MM.1S (cell line): ENCODE measurements at places on chromosomes 13 and 19.
A peak's percentile ranks its signal among the peaks of the same experiment; 100 is the strongest.

- DNase-seq = no peak
These were observed 32.9 kb upstream of the SLC7A9 start for GRCh38 chr19:32902448-32902847.

DNA sequence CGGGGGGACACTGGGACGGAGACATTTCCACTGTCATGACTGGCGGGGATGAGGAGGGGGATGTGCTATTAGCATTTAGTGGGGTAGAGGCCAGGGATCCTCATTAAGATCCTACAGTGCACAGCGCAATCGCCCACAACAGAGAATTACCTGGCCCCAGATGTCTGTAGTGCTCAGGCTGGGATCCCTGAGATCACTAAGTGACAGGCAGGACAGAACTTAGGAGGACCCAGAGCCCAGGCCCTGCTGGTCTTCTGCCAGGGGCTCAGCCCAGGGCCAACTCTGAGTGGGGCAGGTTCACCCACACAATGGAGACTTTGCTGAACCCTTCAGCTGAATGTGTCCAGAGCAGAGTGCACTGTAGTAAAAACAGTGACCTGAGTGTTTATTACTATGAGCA, 4.6 kb downstream of the RANBP3 start:
- no peak for DNase-seq

GRCh38 chr13:47289567-47289966, 392.7 kb upstream of the HTR2A start:
- no peak for DNase-seq

- DNase-seq = no peak
These were observed 1.0 kb downstream of the GRIK5 start for GRCh38 chr19:42068756-42069571.

- DNase-seq = no peak
These were observed 403.1 kb downstream of the SPRY2 start for GRCh38 chr13:79937771-79938216.

- no peak for DNase-seq
These were observed 56.7 kb upstream of the C1QTNF9B start for GRCh38 chr13:23953860-23954512.

DNA sequence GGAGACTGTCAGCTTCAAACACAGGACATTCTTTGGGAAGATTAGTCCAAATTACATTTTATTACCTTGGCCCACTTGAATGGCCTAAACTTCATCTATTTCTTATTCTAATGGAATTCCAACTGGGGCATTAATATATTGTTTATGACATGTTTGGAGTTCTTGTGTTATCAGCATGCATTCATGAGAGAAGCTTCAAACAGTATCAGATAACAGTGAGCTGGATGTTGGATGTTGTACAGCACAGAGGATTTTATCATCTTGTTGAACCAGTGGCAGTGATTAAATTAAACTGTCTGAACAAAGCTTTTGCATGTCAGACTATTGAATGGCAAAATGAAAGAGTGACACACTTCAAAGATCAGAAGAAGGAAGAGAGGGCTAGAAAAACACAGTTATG, 50.0 kb downstream of the MZT1 start:
- DNase-seq = no peak

- peak; percentile 87 for DNase-seq
These were observed 420 bp downstream of the IL17D start for GRCh38 chr13:20703780-20704458.

DNA sequence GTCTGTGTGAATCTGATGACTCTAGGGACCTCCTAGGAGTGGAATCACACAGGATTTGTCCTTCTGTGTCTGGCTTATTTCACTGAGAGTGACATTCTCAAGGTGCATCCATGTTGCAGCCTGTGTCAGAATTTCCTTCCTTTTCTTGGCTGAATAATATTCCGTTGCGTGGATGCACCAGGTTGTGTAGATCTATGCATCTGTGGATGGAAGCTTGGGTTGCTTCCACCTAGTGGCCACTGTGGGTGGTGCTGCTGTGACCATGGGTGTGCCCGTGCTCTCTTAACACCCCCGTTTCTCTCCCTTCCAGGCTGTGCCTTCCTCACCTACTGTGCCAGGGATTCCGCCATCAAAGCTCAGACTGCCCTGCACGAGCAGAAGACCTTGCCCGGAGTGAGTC, 26.2 kb downstream of the CELF5 start:
- no peak for DNase-seq

DNA sequence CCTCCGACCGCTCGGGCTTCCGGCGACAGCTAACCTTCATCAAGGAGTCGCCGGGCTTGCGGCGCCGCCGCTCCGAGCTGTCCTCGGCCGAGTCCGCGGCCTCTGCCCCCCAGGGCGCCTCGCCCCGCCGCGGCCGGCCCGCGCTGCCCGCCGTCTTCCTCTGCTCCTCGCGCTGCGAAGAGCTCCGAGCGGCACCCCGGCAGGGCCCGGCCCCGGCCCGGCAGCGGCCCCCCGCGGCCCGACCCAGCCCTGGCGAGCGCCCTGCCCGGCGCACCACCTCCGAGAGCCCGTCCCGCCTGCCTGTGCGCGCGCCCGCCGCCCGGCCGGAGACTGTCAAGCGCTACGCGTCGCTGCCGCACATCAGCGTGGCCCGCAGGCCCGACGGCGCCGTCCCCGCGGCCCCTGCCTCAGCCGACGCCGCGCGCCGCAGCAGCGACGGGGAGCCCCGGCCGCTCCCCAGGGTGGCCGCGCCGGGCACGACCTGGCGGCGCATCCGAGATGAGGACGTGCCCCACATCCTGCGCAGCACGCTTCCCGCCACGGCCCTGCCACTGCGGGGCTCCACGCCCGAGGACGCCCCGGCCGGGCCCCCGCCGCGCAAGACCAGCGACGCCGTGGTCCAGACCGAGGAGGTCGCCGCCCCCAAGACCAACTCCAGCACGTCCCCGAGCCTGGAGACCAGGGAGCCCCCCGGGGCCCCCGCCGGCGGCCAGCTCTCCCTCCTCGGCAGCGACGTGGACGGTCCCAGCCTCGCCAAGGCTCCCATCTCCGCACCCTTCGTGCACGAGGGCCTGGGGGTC, 9.6 kb downstream of the C19orf25 start:
- no peak for DNase-seq

DNA sequence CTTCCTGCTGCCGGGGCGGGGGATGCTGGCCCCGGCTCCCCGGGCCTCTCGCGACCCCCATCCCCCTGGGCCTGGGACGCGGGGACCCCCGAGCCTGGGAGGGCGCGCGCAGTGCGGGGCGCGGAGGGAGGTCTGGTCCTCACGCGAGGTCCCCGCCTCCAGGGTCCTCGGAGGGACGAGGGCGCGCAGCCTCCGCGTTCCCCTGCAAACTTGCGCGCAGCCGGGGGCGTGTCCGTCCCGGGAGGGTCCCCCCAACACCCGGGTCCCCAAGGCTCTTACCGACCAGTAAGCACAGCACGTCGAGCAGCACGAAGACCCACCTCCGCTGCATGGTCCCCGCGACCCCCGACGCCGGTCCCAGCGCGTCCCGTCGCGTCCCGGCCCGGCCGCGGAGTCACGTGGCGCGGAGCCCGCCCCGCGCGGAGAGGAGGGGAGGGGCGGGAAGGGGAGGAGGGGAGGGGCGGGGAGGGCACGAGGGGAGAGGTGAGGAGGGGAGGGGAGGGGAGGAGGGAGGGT, at the start of gene PLPP2:
Gene PLPP2, minus strand, starts transcription at position 398 of the 516 bp plus-strand sequence. Its CDS starts 67 bp downstream, at position 331.
- peak; percentile 4 for DNase-seq

DNA sequence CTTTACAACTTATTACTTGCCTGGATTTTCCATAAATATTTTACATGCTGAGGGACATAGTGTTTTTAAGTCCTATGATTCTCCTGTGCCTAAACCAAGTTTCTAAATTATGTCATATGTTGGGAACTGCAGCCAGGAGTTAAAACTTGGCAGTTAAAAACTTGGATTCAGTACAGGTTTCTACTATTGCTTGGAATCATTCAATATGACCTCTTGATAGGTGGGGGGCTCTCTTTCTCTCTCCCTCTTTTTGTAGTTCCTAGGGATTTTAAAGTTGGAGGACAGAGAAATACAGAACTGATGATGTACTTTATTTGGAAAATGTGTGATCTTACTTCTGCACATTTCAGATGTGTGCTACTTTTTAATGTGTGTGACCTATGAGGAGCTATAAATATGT, 4.7 kb downstream of the CSNK1A1L start:
- no peak for DNase-seq

DNA sequence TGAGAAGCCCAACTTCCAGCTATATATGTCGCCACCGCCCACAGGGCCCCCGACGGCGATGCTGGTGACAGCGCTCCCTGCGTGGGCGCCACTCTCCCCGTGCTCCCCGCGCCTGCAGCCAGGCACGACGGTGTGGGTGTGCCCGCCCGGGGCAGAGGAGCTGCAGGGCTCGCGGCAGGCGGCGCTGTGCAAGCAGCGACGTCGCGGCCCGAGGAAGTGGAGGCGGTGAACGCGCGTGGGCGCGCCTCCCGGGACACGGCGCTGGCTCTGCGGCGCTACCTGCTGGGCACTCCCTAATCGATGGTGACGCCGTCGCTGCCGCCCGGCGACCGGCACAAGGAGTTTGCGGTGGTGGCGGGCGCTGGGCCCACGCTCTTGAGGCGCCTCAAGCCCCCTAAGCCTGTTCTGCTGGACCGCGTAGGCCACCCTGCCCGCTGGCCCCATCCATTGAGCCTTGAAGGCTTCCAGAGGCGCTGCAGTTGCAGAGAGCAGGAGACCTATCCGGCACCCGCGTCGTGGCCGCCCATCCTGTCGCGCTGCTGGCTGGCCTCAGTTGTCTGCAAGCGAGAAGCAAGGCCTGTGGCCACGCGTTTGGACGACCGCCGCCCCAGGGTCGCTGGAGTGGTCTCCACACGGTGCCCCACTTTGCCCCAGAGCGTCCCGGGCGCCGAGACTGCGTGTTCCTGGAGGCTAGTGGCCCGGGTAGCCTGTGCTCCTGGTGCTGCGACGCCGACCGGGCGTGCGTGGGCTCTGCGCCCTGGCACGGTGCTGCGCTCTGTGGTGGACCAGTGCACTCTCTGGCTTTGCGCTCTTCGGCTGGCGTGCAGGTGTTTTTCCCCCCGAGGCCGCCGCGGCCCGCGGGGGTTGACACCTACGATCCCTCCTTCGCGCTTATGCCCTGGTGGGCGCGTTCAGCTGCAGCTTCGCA, 23.1 kb downstream of the LRFN3 start:
- no peak for DNase-seq

GRCh38 chr13:45786293-45786920, 65.1 kb downstream of the SIAH3 start:
- DNase-seq = no peak

- DNase-seq = no peak
These were observed 132.5 kb downstream of the NHLRC3 start for GRCh38 chr13:39170711-39171110.

DNA sequence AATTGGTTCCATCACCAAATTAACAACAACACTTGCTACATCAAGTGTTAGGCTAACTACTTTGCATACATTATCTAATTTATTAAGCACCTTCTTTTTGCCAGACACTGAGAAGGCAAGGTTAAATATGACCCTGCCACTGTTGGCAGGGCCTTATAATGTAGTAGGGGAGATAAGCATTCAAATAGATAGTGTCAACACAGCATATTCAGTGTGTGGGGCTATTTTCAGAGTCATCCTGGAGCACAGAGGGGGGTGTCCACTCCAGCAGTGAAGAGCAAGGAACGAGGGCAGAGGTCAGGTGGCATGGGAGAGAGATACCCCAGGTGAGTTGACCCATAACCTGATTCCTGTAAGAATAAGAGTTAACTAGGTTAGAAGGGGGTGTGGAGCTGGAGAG, 121.6 kb downstream of the COG6 start:
- no peak for DNase-seq

DNA sequence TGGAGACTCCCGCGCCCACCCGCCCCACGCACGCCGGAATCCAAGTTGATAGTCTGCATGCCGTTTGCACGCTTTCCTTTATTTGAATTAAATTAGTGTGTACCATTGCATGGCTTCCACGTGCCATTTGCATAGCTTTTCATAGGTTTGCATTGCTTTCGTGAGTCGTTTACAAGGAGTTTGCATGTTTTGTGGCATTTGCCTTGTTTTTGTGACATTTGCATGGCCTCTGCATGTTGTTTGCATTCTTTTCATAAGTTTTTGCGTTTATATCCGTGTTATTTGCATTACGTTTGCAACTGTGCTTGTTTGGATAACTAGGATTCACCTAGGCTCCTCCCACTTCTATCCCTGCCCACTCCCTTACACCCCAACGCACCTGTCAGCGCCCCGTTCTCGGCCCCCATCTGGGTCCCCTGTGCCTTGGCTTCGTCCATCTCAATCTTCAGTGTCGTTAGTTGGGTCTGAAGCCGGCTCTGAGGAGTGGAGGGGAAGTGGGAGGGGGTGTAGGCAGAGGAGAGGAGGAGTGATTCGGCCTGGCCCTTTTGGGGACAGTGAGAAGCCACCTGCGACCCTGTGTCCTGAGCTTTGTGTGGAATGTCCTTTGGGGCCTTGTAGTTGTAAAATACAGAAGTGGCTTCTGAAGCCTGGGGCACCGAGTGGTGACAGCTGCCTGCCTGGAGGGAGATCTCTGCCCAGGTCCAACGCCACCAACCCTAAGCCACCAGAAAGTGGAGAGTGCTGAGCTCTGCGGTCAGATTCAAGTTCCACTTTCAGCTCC, 2.4 kb downstream of the CCDC194 start:
- peak; percentile 61 for DNase-seq

- DNase-seq = no peak
These were observed 250.3 kb downstream of the DLEU7 start for GRCh38 chr13:50593207-50593606.

GRCh38 chr13:41652735-41653361, 195.5 kb downstream of the RGCC start:
- DNase-seq = no peak

DNA sequence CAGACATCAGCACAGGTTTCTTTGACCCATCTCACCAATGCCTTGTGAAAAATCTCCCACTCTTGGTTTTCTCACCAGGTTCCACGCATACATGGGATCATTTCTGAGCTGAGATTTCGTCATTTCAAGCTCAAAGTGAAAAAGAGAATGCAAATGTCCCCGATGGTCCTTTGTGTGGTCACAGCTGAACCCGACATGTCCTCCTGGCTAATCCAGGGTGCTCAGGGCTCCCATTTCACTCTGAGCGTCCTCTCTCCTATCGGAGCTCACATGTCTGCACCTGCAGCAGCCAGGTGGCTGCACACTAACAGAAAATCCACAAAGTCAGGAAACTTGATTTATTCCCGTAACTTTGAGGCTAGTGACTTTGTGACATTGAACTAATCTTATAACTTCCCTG, 9.3 kb upstream of the CEACAM3 start:
- no peak for DNase-seq

- DNase-seq = no peak
These were observed 800.7 kb upstream of the SLITRK5 start for GRCh38 chr13:86870444-86870843.

DNA sequence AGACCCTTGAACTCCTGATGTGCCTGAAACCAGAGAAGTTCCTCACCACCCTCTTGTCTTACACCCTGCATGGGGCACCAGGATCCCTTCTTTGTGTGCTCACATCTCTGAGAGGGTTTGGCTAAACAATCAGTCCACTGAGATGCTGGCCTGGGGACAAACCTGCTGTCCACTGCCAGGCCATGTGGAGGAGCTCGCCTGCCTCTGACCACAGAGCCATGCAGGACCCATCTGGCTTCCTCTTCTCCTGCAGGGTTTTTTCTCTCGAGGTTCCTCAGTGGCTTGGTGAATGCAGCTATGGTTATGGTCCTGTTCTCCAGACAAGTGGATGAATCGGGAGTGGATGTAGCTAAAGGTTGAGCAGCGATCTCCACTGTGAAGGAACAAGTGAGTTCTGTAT, 49.1 kb upstream of the MEDAG start:
- DNase-seq = no peak
